ENCODE measurements at places on chromosomes 16 and 17.

DNA sequence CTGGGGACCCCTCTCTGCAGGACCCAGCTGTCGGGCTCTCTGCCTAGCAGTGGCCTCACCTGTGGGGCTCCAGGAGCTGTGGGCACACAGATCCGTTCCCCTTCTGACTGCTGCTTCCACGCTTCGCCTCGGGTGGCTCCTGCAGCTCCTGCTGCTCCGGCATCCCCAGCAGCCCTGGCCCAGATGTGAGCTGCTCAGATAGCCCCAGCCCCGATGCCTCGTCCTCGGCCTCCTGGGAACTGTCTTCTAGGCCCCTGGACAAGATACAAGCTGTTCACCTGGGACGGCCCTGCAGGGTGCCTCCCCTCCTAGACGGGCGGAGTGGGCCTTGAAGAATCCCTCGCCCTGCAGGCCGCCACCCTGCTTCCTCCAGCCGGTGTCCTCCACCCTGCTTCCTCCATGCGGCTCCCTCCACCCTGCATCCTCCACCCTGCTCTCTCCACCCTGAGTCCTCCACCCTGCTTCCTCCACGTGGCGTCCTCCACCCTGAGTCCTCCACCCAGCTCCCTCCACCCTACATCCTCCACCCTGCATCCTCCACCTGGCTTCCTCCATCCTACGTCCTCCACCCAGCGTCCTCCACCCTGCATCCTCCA, 11.0 kb downstream of the EMC6 start:
- no peak for DNase-seq

DNA sequence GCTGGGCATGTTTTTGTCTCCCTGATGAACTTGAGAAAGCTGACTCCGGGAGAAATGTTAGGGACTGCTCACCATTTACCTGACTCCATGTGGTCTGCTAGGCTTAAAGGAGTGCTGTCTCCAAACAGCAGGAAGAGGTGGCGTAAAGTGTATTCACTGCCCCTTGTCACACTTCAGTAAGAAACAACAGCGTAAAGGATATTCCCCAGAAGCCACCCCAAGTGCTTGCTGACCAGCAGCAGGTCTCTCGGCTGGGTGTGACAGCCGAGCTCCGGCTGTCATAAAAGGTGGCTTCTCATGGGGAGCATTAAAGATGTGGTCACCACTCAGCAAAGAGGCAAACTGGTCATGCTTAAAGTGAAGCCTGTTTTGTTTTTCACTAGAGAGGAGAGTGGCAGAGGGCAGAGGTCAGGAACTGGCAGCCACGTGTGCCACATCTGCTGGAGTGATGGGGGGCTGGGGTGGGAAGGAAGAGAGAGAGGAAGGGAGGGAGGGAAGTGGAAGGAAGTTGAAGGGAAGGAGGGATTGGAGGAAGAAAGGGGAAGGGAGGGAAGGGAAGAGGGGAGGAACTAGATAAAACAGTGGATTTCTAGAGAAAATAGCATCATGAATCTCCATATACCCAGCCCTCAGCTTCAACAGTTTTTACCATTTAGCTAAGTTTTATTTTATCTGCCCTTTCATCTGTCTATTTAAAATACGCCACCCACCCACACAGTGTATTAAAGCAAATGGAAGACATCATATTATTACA, 119.3 kb downstream of the CLEC16A start:
- DNase-seq, result no peak

DNA sequence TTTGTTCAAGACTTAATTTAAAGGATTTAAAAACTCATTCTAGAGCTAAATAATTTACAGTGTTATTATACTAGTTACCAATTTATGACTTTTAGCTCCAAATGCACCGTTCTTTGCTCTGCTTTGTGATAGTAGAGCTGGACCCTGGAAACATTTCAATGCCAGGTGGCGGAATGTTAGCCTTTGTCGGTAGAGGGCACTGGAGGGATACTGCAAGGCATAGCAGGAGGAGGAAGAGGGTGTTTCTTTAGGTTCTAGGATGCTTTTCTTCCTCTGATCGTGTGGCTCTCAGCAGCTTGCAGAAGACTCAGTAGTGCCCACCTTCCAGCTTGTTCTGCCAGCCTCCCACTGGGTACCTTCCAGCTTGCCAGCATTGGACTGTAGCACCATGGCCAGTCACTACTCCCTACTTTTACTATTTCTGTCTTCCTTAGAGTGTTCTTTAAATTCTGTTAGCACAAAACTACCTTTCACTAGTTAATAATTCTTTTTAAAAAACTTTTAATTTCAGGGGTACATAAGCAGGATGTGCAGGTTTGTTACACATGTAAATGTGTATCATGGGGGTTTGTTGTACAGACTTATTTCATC, 325.3 kb downstream of the UTP18 start:
- no peak for DNase-seq

GRCh38 chr17:65785109-65785508, 223.7 kb upstream of the AXIN2 start:
- no peak for DNase-seq

DNA sequence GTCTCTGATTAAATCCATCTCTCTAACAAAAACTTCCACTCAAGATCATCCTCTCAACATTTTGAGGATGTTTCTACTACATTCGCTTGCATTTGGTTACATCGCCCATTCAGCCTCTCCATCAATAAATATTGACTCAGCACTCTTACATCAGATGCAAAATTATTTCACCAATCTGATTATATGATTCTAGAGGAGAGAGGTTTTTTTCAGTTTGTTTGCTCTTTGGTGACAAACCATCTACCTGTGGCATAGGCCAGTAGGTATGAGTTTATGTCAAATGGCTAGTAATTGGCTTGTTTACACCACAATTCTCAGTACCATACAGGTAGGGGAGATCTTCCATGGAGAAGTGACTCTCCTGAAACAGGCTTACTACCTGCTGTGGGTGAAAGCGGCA, 52.3 kb downstream of the TOX3 start:
- DNase-seq, result no peak

DNA sequence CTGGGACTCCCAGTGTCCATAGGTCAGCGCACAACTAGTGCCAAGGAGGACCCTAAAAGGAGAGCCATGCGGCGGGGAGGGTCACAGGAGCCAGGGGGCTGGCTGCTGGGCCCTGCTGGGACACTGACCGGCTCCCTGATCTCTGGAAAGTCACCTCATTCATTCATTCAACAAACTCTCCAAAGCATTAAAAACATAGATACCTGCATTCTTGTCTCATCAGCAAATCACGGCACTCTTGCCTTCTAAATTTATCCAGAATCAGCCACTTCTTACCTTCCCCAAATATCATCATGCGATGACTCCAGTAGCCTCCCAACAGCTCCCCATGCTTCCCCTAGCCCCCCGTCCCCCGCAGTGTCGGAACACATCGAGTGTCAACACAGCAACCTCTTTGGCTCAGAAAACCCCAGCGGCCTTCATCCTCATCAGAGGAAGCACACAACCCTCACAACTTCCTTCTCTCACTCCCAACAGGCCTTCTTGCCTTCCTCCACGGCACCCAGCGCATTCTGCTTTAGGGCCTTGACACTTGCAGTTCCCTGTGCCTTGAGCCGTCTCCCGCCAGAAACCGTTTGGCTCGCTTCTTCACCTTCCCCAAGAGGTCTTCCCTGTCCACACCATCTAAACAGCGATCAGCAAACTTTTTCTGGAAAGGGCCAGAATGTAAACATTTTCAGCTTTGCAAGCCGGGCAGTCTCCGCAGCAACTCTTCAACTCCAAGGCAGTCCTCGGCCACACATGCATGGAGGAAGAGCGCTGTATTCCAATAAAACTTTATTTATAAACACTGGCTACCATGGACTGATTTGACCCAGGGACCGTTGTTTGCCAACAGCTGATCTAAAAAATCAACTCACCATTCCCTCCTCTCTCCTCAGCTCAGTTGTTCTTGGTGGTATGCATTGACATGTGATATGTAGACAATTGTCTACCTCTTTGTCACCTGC, 119.5 kb upstream of the TNRC6C start:
- DNase-seq, result no peak

DNA sequence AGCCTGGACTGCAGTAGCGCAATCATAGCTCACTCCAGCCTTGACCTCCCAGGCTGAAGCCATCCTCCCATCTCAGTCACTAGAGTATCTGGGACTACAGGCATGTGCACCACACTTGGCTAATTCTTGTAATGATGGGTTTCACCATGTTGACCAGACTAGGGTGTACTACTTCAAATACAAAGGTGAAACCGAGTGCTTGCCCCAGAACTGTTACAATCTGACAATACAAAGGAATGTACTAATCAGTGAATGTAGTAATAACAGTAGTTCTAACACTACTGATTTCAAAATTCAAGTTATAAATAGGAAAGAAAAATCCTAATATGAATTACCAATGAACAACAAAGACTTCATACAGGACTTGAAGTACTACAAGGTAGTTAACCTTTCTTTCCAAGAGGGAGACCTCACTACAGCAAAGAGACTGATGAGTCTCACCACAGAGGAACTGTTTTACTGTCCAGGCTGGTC, 24.4 kb downstream of the CRK start:
- DNase-seq, result no peak

GRCh38 chr16:2237102-2237482, 848 bp downstream of the DNASE1L2 start:
- DNase-seq, result no peak

GRCh38 chr17:77898521-77899434, 59.7 kb upstream of the TNRC6C start:
- DNase-seq, result peak; percentile 91

GRCh38 chr17:78355045-78355641, 4.7 kb downstream of the SOCS3 start:
- no peak for DNase-seq
